ENCODE measurements at places on chromosomes 16 and 17. TPM values are rescaled to one million over a fixed set of nuclear protein-coding genes. Genes with fewer than 3 reads are reported as not detected.

- no peaks in the 10 kb centered on the region for H3K4me1 ChIP-seq
- H3K27ac ChIP-seq = no peak overlapping the region
- no peak for DNase-seq
- H3K36me3 ChIP-seq = no peaks in the 10 kb centered on the region
- H3K27me3 ChIP-seq = peaks cover 6% of the 10 kb centered on the region
These were observed 74.7 kb upstream of the RPH3AL start for GRCh38 chr17:427327-427726.

GRCh38 chr17:73316919-73317505 is 5.2 kb upstream of the CDC42EP4 start:
- H3K4me1 ChIP-seq = peaks cover 16% of the 10 kb centered on the region
- H3K36me3 ChIP-seq = no peaks in the 10 kb centered on the region
- no peaks in the 10 kb centered on the region for H3K27me3 ChIP-seq
- no peak overlapping the region for H3K4me3 ChIP-seq
- H3K27ac ChIP-seq = no peak overlapping the region

DNA sequence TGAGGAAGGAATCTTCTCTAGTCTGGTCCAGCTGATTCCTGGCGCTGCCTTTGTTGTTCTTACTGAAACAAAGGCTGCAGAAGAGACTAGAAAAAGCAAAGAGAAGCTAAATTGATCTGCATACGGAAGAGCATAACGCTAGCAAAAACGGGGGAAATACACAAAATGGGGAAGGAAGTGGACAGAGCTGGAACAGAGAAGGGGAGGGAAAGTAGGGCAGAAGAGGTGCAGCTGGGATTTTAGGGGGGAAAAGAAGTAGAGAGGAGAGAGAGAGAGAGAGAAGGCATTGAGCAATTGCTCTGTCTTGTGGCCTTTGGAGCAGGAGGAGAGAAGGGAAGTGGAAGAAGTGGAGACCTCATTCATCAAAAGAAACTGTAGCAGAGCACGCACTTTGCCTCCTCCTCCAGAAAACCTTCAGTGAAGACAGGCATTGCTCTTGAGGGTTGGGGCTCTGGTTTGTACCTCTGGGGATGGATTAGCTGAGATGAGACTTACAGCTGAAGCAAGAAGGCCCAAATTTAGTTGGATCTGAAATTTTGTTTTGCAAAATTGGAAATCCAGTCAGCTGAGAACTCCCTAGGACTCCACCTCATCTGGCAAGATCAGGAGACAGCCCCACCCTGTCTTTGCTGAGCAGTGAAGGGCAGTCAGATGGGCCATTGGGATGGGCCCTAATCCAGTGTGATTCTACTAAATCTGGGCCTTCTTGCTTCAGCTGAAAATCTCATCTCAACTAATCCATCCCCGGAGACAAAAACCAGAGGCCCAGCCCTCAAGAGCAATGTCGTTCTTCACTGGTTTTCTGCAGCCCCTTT is 55.8 kb downstream of the CDRT4 start:
- peak; percentile 53 for DNase-seq
- no peak overlapping the region for H3K27ac ChIP-seq
- peaks cover 14% of the 10 kb centered on the region for H3K4me1 ChIP-seq
- no peak overlapping the region for H3K4me3 ChIP-seq
- H3K27me3 ChIP-seq = no peaks in the 10 kb centered on the region

DNA sequence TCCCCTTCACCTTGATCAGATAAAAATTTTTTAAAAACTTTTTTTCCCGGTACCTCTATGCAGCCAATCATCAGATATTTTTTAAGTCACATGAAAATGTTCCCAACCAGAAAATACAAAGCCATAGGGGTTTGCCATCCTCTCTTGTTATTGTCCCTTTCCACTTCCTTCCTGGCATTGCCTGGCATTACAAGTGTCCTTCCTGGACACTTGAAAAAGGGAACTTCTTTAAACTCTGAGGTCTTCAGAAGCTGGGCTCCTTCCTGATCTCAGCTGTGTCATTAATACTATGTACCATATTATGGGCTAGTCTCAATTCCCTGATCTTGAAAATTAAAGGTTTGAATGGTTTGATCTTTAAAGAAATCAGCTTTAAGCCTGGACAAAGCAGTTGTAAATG is 64.9 kb downstream of the TEX14 start:
- DNase-seq = no peak
- no peak overlapping the region for H3K27ac ChIP-seq
- H3K4me3 ChIP-seq = no peak overlapping the region
- H3K27me3 ChIP-seq = no peaks in the 10 kb centered on the region

DNA sequence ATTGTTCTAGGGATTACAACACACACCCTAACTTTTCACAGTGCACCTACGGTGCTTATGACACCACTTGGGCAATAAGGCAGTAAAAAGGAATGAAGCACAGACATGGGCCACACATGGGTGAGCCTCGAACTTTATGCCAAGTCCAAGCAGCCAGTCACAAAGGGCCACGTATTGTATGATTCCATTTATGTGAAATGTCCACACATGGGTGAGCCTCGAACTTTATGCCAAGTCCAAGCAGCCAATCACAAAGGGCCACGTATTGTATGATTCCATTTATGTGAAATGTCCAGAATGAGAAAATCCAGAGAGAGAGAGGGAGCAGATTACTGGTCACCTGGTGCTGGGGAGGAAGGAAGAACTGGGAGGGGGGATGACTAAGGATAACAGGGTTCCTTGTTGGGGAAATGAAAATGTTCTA is 22.2 kb downstream of the RMI2 start:
- H3K36me3 ChIP-seq = no peaks in the 10 kb centered on the region
- peaks cover 22% of the 10 kb centered on the region for H3K4me1 ChIP-seq
- H3K27ac ChIP-seq = no peak overlapping the region
- DNase-seq = no peak
- H3K27me3 ChIP-seq = no peaks in the 10 kb centered on the region
- H3K4me3 ChIP-seq = no peak overlapping the region

- DNase-seq = no peak
- H3K27me3 ChIP-seq = peaks cover 33% of the 10 kb centered on the region
- H3K27ac ChIP-seq = no peak overlapping the region
- H3K36me3 ChIP-seq = no peaks in the 10 kb centered on the region
These were observed 205.2 kb upstream of the NLRP1 start for GRCh38 chr17:5789528-5789927.

CDR2 gene
- 31.8 TPM for total RNA-seq

- no peak overlapping the region for H3K27ac ChIP-seq
- DNase-seq = no peak
- H3K4me3 ChIP-seq = no peak overlapping the region
- H3K36me3 ChIP-seq = peaks cover 52% of the 10 kb centered on the region
These were observed 45.8 kb downstream of the MPRIP start for GRCh38 chr17:17088086-17088485.

DNA sequence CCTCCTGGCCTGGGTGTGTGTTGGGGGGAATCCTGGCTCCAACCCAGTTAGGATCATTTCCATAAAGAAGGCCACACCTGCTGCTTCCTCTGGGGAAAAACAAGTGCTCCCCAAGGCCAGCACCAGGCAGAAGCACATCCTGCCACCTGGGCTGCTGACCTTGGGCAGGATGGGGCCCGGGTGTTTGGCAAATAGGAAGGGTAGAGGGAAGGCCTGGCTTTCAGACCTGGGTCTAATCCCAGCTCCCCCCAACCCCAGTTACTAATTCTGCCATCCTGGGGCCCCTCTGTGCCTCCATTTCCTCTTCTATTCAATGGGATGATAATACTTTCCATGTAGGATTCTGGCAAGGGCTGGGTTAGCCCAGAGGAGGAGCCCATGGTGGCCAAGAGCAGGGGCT is 3.0 kb upstream of the NLRC5 start:
- DNase-seq = no peak
- peak overlapping the region; percentile 7 for H3K27ac ChIP-seq
- H3K27me3 ChIP-seq = no peaks in the 10 kb centered on the region
- H3K4me3 ChIP-seq = no peak overlapping the region

DNA sequence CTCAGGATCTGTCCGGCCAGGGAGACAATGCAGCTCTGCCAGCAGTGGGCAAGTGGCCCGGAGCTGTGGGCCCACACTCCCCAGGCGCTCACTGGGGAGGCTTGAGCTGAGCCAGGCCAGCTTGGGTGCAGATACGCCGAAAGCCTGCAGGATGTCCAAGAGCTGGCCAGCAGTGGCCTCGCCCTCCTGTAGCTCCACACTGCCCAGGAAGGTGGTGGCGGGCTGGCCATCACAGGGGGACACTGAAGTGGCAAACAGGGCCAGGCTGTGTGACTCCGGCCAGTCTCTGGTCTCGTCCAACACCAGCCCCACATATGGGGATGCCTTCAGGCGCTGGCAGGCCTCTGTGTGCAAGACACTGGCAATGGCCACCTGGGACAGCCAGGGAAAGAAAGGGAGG is 9.6 kb downstream of the C17orf113 start:
- no peaks in the 10 kb centered on the region for H3K4me1 ChIP-seq
- no peak overlapping the region for H3K4me3 ChIP-seq
- H3K36me3 ChIP-seq = no peaks in the 10 kb centered on the region
- H3K27me3 ChIP-seq = peaks cover 26% of the 10 kb centered on the region

SLC46A1 gene
- 31.5 TPM for total RNA-seq

GRCh38 chr17:40560592-40561293 is 4.5 kb downstream of the CCR7 start:
- H3K36me3 ChIP-seq = no peaks in the 10 kb centered on the region
- peak; percentile 48 for DNase-seq
- peaks cover 11% of the 10 kb centered on the region for H3K4me1 ChIP-seq
- H3K4me3 ChIP-seq = peak overlapping the region; percentile 31
- peak overlapping the region; percentile 77 for H3K27ac ChIP-seq
- H3K27me3 ChIP-seq = peaks cover 21% of the 10 kb centered on the region

DNA sequence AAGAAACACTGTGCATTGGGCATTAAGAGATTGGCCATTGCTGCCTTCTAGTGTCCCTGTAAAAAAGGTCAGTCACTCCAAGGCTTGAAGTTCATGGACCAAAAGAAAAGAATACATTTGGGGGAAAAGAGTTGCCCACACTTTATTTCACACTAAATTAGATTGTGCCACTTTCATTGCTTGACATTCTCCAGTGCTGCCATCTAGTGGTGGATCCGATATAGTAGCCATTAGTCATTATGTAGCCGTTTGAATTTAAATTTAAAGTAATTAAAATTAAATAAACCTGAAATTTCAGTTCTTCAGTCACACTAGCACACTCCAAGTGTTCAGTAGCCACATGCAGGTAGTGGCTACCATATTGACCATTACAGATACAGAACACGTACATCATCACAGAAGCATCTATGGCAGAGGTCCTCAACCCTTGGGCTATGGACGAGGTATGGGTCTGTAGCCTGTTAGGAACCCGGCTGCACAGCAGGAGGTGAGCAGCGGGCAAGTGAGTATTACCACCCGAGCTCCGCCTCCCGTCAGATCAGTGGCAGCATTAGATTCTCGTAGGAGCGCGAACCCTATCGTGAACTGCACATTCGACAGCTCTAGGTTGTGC is 21.9 kb upstream of the CDH5 start:
- peaks cover 37% of the 10 kb centered on the region for H3K27me3 ChIP-seq
- no peak overlapping the region for H3K4me3 ChIP-seq
- no peak for DNase-seq
- no peaks in the 10 kb centered on the region for H3K4me1 ChIP-seq
- no peak overlapping the region for H3K27ac ChIP-seq

GRCh38 chr16:78443542-78444364 is 344.3 kb downstream of the WWOX start:
- H3K4me1 ChIP-seq = no peaks in the 10 kb centered on the region
- no peaks in the 10 kb centered on the region for H3K27me3 ChIP-seq
- no peak overlapping the region for H3K4me3 ChIP-seq

ESRP2 gene
- total RNA-seq = 184 TPM

DNA sequence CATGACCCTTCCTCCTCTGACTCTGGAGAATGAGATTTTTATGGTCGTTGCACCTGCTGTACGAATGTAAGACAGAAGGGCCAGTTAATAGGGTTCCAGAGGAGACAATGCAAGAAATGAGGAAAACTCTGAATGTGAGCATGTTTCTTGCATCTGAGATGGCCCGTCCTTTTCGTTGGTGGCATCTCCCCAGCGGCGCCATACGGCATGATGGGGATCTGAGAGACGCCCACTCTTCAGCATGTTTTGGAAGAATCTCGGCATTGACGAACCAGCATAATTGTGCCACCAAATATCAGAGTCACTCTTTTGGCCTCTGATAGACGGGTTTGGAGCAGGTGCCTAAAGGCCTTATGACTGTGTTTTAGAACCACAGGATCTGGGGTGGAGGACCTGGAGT is 126.5 kb upstream of the RCVRN start:
- H3K4me3 ChIP-seq = no peak overlapping the region
- no peaks in the 10 kb centered on the region for H3K36me3 ChIP-seq
- no peak for DNase-seq
- H3K4me1 ChIP-seq = peaks cover 39% of the 10 kb centered on the region

MYO15A gene
- total RNA-seq = 0.37 TPM

DNA sequence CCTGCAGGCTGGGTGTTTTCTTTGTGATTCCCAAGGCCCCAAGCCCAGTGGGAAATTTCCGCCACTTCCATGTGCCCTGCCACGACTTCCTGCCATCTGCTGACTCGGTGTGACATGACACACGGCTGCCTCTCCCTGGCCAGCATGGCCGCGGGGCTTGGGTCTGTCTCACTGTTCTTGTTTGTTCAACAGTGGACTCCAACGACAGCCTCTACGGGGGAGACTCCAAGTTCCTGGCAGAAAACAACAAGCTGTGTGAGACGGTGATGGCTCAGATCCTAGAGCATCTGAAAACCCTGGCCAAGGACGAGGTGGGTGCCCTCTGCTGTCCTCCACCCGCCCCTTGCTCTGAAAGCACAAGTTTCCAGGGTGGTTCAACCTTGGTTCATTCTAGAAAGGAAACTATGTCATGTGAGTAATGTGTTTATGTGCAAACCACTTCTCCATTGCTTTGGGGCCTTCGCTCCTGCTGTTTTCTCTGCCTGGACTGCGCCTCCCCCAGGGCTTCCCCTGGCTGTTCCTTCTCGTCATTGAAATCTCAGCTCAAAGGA is 26.8 kb downstream of the KNOP1 start:
- peaks cover 10% of the 10 kb centered on the region for H3K4me1 ChIP-seq
- peaks cover 60% of the 10 kb centered on the region for H3K36me3 ChIP-seq
- H3K4me3 ChIP-seq = no peak overlapping the region

- DNase-seq = peak; percentile 94
- H3K36me3 ChIP-seq = no peaks in the 10 kb centered on the region
- no peak overlapping the region for H3K4me3 ChIP-seq
- no peaks in the 10 kb centered on the region for H3K27me3 ChIP-seq
These were observed 42.1 kb downstream of the TBC1D16 start for GRCh38 chr17:79993390-79994227.

EPOP gene
- total RNA-seq = 0.58 TPM

TBC1D3H gene
- not detected for total RNA-seq

DNA sequence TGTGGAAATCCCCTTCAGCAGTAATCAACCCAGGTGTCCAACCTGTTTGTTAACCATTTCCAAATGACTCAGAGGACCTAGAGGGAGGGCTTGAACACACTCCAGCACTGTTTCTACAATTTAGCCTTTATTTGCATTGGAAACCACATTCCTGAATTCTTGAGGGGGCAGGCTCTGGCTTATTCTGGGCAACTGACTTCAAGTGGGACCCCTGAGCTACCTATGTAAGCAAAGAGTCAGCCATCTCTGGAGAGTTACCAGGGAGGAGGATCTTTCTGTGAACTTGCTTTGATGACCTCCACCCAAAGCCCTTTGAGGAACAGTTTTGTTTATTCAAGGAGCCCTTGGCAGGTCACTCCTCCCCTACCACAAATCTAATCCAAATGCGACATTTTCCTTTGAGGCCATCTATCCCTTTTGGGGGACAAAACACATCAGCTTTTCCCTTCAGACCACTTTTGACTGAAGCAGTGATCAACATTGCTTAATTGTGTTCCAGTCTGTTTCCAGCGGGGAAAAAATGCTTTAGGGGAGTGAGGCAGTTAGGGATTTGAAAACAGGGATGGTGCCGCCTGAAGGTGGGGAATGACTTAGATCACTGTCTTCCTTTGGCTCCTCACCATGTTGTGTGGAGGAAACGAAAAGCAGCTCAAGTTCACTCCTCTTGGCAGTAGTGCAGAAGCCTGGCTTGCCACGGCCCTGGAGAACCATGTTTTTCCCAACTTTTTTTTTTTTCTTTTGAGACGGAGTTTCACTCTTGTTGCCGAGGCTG is 46.2 kb downstream of the TUBD1 start:
- H3K36me3 ChIP-seq = peaks cover 7% of the 10 kb centered on the region
- peaks cover 37% of the 10 kb centered on the region for H3K4me1 ChIP-seq
- H3K27me3 ChIP-seq = no peaks in the 10 kb centered on the region
- peak; percentile 45 for DNase-seq
